BJ (cell line): ENCODE measurements at places on chromosomes 5 and 9.

- DNase-seq = no peak
Observed at GRCh38 chr5:147036691-147037245, 158.2 kb upstream of the PPP2R2B start.

GRCh38 chr9:94772144-94772543 is 45.6 kb downstream of the AOPEP start:
- DNase-seq = no peak

DNA sequence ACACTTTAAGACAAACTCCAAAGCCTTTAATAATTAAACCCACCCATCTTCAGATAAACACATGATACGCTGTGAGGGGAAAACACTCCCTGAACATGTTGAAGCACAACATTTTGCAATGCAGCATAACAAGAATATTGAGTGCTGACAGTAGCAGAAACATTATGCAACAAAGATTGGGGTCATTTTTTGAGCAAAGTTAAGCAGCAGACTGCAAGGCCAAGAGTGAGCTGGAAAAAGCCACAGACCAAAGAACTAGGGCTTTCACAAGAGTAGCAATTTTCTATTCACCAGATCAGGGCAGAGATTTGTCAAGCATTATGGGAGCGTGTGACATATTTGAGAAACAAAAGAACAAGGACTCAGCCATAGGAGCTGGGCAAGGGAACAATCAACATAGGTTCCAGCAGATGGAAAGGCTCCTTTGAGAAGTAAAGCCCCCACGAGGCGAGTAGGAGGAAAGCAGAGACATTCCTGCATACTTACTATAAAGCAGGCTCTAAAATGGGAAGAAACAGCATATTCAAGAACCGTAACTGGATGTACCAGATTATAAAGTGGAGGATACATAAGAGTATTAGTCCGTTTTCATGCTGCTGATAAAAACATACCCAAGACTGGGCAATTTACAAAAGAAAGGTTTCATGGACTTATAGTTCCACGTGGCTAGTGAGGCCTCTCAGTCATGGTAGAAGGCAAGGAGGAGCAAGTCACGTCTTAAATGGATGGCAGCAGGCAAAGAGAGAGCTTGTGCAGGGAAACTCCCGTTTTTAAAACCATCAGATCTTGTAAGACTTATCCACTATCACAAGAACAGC is 4.8 kb upstream of the TTC23L start:
- no peak for DNase-seq

GRCh38 chr5:149141957-149142851 is 911 bp downstream of the ABLIM3 start:
- no peak for DNase-seq

DNA sequence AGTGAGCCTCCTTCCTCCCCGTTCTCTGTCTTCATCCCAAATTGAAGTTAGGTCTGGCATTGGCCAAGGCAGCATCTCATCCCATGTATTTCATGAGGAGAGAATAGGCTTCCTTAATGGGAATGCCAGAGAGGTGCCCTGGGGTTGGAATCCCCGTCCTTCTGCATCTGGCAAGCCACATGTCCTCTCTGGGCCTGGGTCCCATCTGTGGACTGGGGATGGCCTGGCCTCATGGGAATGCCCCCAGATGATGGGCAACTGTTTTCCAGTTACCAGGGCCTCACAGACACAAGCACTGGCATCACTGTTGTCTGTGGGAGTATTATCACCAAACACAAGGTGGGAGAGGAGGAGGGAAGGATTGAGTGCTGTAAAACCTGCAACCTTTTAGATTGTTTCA is 153.9 kb downstream of the FSTL4 start:
- no peak for DNase-seq

GRCh38 chr5:173287086-173287485 is 41.1 kb downstream of the STC2 start:
- no peak for DNase-seq

DNA sequence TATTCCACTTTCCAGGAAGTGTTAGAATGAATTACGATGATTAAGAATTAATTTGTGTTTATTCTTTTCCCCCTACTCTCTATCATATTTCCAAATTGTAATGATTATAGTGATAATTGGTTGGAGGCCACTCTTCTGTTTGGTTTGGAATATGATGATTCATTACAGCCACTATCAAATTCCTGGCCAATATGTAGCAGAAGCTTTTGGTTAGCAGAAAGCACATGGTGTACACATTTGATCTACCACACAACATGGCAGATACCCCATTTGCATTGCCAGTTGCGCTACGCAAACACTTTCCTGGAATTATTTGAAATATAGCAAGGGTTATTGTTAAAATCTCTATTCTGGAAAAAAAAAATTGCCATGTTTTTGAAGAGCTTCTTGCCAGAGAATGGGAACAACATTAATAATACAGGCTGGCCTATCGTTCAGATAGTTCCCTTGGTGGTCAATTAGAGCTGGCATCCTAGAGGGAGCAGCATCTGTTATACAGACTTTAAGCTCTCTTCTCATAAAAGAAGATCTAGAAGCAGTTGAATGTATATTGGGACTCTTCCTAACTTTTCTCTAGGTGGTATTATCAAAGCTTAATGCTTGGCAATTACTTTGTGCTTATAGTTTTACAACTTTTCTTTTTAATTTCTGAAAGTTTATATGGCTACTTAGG is 455.0 kb upstream of the ACTBL2 start:
- DNase-seq = no peak

DNA sequence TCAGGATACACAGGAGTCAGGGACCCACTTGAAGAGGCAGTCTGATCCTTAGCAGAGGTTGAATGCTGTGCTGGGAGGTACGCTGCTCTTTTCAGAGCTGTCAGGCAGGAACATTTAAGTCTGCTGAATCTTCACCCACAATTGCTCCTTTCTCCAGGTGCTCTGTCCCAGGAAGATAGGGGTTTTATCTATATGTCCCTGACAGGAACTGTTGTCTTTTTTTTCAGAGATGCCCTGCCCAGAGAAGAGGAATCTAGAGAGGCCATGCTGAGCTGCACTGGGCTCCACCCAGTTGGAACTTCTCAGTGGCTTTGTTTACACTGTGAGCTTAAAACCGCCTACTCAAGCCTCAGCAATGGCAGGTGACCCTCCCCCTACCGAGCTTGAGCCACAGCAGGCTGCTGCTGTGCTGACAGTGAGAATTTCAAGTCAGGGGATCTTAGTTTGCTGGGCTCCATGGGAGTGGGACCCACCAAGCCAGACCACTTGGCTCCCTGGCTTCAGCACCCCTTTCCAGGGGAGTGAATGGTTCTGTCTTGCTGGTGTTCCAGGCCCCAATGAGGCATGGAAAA is 169.0 kb downstream of the FBXL17 start:
- no peak for DNase-seq

DNA sequence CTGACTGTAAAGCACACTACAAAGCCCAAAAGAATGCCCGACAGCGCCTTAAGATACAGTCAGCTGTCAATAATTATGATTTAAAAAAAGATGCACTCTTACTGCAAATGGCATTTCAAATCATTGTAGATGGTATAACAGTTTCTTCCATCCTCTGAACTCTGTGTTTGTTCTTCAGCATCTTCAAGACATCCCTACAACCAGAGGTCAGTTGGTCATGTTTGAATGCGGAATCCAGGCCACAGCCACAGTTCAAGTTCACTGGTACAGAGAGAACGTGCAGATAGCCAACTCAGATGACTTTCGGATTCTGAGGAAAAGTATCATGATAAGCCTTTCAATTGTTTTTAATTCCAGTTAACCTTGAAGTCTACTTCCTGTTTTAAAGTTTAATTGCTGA is 8.7 kb upstream of the MYOT start:
- DNase-seq = no peak

DNA sequence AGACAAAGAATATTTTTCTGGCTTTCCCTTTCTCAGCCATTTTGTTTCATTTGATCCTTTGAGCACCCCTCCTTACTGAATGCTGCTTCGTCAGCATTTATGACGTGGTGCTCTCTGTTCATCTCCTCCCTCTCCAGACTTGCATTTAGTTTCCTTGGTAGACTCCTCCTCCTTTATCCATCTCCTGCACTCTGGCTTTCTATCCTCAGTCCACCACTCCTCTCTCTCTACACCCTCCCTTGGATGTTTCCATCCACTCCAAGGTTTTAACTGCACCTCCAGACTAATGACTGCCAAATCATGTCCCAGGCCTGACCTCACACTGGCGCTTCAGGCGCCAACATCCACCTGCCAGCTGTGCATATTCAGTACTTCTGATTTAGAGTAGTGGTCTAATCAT is 245.4 kb downstream of the RAB3C start:
- DNase-seq = no peak

- peak; percentile 2 for DNase-seq
Observed at GRCh38 chr5:155728146-155728856, 598.7 kb upstream of the SGCD start.

GRCh38 chr5:74516211-74516636 is 124.3 kb downstream of the ENC1 start:
- DNase-seq = no peak

GRCh38 chr5:55231029-55231918 is 2.1 kb downstream of the CCNO start:
- DNase-seq = no peak

DNA sequence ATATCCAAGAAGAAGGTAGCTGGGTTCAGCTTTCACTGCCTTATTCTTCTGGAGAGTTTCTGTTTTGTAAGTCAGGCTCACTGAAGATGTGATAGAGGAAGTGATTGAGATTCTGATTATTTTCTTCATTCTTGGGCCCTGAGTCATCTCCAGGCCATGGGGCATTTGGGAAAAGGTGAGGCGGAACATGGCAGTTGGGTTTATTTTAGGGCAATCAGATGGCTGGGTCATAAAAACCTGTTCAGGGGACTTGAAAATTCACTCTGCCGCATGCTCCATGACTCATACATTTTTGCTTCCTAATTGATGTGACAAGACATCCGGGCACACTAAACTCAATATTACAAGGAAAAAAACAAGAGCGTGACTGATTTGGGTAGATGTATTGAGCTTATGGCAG is 265.7 kb upstream of the KLF4 start:
- no peak for DNase-seq

DNA sequence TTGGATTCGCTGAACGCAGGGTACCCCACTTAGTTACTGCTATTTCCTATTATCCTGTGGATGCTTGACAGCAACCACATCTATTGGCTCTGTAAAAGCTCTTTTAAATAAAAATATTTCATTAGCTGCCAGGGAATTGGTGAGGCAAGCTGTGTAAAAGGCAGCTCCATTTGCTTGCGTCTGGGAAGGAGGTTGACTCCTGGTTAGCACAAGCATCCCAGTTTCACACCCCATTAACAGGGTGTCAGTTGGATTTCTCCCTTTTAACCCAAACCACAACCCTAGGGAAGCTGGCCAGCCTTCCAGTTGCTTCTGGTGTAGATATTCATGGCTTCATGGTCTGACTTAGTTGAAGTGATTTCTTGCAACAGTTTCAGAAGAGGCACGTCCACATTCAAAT is 151.0 kb downstream of the GPBP1 start:
- no peak for DNase-seq

- no peak for DNase-seq
Observed at GRCh38 chr9:127172066-127172707, 49.8 kb upstream of the ANGPTL2 start.

GRCh38 chr5:5155617-5156016 is 15.5 kb downstream of the ADAMTS16 start:
- DNase-seq = no peak

GRCh38 chr5:76807296-76807695 is 11.5 kb upstream of the F2RL1 start:
- DNase-seq = no peak

GRCh38 chr5:95847261-95847592 is 24.7 kb upstream of the GLRX start:
- no peak for DNase-seq

GRCh38 chr5:28344836-28345433 is 1306.5 kb upstream of the CDH9 start:
- no peak for DNase-seq

DNA sequence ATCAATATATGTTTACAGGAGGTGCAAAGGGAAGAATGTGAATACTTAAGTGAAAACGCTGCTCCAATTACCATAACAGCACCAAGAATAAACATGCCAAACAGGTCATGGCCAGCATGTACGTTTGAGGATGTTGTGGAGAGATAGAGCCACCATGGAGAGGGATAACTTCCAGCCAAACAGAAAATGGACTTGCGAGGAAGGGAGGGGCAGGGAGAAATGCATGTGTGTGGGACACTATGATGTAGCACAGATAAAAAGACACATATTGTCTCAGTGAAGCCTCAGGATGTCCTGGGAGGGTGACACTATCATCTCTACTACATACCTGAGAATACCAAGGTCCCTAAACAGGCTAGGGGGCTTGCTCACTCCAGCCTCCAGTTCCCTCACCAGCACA is 488.9 kb downstream of the SPOCK1 start:
- DNase-seq = no peak

DNA sequence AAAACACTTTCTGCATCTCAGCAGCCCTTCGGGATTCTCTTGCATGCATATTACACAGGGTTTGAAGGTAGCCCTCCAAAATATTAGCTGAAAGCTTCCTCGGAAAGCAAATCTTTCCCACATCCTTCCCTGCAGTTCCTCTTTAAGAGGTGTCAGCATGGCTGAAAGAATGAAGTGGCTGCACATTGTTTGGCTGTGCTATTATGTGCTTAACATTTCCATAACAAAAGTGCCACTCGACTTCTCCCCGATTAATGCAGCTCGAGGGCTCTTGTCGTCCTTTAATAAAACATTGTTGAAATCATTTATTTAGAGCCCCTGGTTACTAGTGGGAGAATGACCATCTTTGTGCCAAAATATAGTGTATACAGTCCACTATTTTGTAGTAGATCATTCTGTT is 6.5 kb downstream of the GAS1 start:
- no peak for DNase-seq

GRCh38 chr5:135112008-135112725 is 78.1 kb upstream of the PITX1 start:
- DNase-seq = no peak

- DNase-seq = peak; percentile 94
Observed at GRCh38 chr5:136001466-136001981, 27.3 kb upstream of the TGFBI start.

DNA sequence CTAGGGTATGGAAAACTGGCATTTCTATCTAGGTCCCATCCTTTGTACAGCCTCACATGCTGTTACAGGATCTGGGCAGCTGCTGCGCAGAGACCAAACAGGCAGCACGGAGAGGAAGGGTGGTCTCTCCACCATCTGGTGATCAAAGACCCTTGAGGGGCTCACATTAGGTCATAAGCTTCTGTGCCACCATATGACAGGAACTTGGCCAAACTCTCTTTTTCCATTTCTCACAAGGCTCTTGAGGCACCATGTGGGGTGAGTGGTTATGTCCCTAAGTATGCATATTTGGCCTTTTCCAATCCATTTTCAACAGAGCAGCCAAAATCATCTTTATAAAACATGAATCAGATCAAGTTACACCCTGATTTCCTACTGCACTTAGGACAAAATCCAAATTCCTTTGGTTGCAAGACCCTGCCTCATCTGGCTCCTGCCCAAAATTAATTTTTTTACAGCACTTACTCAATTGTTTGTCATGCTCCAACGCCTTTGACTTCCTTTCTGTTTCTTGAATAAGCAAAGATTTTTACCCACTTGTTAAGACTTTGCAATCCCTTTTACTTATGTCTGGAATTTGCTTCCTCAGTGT is 730.0 kb downstream of the MAT2B start:
- DNase-seq = peak; percentile 7

- no peak for DNase-seq
Observed at GRCh38 chr9:6937209-6937608, 179.4 kb downstream of the KDM4C start.
